ENCODE measurements at places on chromosomes 6 and 20.

DNA sequence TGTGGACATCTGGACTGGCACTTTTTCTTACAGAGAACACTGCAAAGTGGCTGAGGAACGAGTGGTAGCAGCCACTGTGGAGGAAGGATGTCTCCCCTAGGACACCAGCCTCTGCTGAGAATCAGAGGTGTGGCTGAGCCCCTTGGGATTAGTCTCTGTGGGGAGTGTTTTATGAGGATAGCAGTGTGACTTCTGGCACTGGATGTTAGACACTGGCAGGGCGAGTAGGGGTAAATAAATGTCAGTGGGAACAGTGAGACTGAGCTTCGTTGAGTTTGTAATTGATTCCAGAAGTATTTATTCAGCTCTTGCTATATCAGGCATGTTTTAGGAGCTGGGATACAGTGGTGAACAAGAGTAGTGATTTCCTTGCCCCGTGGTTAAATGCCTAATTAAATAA lies 124.0 kb downstream of the JARID2 start:
- DNase-seq, result no peak

DNA sequence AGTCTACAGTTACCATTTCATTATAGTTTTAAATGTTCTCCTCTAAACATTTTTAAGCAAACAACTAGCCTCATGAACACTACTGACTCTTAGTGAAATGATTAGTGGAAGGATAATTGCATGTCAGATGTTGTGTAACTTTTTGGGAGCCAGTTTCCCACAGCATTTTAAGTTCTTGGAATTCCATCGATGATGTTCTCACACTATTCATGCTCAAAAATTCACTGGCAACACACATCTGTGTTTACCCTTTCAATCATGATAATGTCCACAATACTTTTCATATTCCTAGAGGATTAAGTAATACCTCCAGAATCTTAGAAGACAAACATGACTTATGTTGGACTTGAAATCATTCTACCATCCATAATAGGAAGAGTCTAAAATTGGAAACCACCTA lies 678.1 kb upstream of the ID4 start:
- no peak for DNase-seq

DNA sequence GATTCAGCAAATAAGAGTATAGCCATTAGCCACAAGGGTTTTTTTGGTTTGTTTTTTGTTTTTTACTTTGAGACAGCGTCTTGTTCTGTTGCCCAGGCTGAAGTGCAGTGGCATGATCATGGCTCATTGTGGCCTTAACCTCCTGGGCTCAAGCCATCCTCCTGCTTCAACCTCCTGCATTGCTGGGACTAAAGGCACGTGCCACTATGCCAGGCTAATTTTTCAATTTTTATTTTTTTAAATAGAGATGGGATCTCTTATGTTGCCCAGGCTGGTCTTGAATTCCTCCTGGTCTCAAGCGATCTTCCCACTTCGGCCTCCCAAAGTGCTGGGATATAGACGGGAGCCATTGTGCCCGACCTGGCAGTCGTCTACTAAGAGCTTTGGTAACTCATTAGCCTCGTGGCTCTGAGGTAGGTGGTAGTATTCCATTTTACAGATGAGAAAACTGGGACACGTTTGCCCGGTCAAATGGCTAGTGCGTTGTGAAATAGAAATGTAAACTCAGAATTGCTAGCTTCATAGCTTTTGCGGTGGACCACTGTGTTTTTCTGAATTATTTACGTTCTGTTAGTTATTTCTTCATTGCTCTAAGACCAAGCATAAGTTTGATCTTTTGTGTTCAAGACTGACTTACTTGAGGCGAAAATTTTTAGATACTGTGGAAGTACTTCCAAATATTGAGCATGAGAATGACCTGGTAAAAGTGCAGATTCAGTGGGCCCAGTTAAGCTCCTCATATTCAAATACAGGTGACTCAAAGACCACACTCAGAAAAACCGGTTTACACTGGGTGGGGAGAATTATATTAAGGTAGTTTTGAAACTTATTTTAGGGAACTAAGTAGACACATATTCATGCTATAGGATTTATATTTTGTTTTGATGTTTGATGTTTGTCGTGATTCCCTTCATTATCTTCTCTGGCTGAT lies 2.1 kb downstream of the PANK2 start:
- DNase-seq, result no peak

DNA sequence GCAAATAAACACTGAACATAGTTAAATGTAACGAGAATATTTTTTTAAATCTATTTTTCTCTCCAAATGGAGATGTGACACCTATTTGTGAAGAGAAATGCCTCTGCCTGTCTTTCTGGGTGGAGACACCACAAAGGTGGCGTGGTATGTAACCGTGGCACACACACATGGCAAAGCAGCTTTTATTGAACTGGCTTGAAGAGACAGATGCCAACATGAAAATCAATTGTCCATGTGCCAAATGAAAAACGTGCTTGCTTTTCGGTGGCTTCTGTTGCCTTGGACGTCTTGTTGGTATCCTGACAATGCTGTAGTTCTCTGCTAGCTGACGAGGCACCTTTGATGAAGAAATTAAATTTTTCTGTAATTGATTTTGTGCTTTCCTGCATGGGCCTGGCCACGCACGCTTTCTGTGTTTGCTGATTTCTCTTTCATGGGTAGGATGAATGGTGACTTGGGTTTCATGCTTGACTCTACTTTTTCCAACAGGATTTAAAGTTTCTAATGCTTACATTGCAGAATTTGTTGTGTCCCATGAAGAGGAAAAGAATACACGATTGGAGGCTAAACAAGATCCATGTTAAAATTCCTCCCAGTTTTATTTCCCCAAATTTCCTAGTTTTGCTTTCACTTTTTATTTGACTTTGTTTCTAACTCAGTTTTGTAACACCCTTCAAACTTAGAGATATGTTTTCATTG lies 202.6 kb downstream of the TMEM242 start:
- no peak for DNase-seq

GRCh38 chr6:56514395-56514794 lies 128.3 kb downstream of the DST start:
- no peak for DNase-seq

DNA sequence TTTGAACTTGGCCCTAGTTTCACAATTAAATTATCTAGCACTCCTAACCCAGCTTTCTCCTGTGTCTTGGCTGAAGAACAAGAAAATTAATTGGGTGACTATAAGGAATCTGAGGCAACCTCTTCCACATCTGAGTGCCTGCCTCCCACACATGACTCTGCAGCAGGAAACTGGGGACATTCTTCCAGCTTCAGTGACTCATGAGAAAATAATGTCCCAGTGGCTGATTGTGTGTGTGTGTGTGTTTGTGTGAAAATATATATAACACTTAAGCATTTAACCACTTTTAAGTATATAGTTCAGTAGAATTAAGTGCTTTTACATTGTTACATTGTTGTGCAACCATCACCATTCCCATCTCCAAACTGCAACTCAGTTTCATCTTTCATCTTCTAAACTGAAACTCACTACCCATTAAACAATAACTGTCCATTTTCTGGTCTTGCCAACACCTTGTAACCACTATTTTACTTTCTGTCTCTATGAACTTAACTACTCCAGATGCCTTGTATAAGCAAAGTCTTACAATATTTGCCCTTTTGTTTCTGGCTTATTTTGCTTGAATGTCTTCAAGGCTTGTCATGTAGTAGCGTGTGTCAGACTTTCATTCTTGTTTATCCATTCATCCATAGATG lies 8.7 kb downstream of the TRIM38 start:
- peak; percentile 83 for DNase-seq

- no peak for DNase-seq
Measured at GRCh38 chr20:57743450-57744095, 33.8 kb upstream of the PMEPA1 start.

DNA sequence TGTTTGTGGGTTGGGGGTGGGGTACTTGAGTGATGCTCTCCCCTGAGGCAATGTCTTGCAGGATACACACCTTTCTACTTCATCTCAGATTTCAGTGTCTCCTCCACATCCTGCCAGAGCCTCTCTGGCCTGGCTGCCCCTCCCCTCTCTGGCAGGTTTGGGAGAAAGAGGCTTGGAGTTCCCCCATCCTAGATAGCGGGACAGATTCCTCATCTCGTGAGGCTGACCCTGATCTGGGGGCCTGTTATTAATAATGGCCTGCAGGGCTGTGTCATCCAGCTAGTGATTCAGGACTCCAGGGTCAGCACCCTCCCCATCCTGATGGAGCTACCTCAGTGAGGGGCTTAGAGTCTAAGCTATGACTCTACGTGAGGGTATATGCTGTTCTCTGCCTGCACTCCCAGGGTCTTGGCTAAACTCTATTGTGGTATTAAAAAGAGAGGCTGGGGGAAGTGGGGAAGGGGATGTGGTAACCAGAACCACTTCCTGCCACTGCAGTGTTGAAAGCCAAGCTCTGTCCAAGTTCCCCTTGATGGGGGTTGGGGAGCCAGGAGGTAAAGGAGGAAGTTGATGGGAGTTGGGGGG lies 3.7 kb upstream of the MMP9 start:
- no peak for DNase-seq

GRCh38 chr6:39785281-39785680 lies 6.9 kb upstream of the DAAM2 start:
- no peak for DNase-seq

DNA sequence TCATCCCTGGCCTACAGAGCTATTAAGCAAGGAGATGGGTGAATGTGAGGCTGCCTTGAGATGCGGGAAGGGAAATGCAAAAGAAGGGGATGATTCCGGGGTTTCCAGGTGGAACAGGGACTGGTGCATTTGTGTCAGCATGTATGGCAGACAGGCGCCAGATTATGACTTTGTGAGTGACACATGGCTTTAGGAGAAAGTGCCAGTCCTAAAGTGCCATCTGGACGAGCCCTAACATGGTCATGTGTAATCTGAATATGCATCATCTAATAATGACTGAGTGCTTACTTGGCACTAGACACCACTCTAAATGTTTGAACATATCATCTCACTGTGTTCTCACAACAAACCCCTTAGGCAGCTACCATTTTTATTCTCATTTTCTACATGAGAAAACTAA lies 195.0 kb upstream of the TSHZ2 start:
- no peak for DNase-seq
